ENCODE measurements at places on chromosomes 13 and 19. TPM values are rescaled to one million over a fixed set of nuclear protein-coding genes. Genes with fewer than 3 reads are reported as not detected.

- no peak for DNase-seq
Measured at GRCh38 chr19:17720440-17720839, 1.2 kb downstream of the MAP1S start.

GRCh38 chr13:46759846-46760245 is 37.1 kb downstream of the ESD start:
- no peak for DNase-seq

GRCh38 chr13:110503037-110503901 is 58.3 kb downstream of the RAB20 start:
- DNase-seq = no peak

GRCh38 chr13:80149736-80150135 is 191.2 kb downstream of the SPRY2 start:
- DNase-seq = no peak

GRCh38 chr13:110653271-110653670 is 37.9 kb downstream of the NAXD start:
- no peak for DNase-seq

DNA sequence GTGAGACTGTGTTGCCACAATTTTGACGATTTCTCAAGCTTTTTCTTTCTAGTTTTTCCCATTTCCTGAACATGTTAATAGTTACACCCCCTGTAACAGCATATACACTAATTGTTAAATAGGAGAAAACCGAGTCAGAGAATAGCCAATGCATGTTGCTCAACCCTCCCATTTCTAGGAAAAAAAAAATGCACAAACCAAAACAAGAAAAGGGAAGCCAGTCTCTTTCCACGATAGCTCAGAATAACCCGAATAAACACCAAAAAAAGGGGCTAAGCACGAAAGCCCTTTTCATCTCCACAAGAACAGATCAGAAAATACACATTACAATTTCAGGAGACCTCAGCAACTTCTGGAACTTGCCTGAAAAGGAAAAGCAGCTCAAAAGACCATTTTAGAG is 16.3 kb downstream of the LATS2 start:
- DNase-seq = no peak

DNA sequence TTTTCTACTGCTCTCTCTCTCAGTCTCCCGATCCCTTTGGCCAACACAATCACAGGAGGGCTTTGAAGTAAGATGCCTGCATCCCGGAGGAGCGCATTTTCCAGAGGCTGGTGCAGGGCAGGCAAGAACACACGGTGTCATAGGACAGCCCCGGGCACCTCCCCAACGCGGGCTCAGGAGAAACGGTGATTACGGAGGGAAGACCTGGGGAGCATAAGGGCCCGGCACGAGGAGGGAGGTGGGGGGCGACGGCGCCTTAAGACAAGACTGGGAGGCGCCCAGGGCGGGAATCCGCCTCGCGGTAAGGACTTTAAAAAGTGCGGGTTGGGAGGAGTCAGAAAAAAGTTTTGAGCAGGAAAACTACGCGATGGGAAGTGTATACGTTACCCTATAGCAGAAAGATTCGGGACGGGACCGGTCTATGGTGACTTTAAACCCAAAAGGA is 18.7 kb upstream of the ZNF888 start:
- DNase-seq = peak; percentile 30

- DNase-seq = no peak
Measured at GRCh38 chr13:27005556-27005955, 166.1 kb downstream of the USP12 start.

GRCh38 chr13:101565317-101565716 is 112.8 kb downstream of the ITGBL1 start:
- DNase-seq = no peak

GRCh38 chr13:74131227-74131626 is 3.0 kb downstream of the KLF12 start:
- no peak for DNase-seq

GRCh38 chr19:17686592-17687024 is 1.5 kb downstream of the UNC13A start:
- DNase-seq = peak; percentile 82

DNA sequence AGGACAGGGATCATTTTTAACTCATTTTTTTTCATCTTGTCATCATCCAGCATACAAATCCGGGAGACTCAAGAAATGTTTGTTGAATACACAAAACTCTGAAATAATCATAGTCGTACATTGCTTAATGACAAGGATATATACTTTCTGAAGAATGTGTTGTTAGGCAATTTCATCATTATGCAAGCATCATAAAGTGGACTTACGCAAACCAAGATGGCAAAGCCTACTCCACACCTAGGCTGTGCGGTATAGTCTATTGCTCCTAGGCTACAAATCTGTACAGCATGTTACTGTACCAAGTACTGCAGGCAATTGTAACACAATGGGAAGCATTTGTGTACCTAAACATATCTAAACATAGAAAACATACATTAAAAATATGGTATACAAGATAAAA is 264.1 kb downstream of the TSHZ3 start:
- DNase-seq = no peak

DNA sequence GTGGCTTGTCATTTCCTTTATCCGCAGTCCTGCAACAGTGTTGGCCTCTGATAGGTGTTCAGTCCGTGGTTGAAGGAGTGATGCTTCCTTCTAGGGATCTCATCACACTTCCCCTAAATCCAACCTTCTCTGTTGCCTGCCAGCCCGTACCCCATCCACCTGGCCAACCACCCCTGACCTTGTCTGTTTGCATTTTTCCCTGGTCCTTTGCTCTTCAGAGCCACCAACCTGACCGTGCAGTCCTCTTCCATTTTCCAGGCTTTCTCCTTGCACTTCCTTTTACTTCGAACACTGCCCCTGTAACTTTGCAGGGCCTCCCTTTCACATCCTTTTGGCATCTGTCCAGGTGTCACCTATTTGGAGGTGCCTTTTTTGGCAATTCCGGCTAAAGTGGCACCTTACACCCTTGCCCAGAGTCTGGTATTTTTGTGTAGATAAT is 696 bp downstream of the ZNF460 start:
- no peak for DNase-seq

DNA sequence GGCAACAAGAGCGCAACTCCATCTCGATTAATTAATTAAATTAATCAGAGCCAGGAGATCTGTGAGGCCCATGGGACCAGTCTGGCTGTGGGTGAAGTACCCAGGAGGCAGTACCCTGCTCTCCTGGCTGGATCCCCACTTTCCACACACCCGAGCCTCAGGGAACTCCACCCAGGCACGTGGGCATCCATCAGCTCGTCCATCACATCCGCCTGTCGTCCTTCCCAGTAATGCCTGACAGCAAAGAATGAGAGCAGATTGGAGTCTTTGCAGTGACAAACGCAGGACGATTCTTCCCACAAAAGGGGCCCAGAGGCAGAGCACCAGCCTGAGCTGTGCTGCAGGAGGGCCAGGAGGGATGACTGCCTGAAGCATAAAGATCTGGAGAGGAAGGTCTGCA is 35.8 kb downstream of the VSTM2B start:
- no peak for DNase-seq

DNA sequence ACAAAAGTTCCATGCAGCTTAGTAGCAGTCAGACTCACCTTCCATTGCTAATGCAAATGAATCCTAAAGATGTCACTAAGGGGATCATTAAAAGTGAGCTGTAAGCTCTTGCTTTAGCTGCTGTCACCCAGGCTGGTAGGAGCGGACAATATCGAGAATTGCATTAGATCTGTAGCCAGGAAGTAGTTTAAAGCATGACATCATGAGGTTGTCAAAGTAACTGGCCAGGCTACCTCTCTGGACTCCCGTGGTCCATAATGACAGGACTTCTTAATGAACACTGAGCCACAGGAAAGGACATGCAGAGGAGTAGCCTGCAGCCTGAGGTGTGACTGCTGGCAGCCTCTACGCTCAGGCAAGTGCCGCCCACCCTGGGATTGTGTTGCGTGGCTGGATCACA is 522.3 kb upstream of the NBEA start:
- DNase-seq = no peak

Gene UHRF1
- 10.4 TPM for total RNA-seq

Gene PODNL1
- total RNA-seq = 8.9 TPM

Gene CCDC97
- total RNA-seq = 36.7 TPM

Gene ZNF383
- total RNA-seq = 10.1 TPM

Gene PROZ
- not detected for total RNA-seq

Gene LIM2
- not detected for total RNA-seq

Gene KDELR1
- 213 TPM for total RNA-seq

Gene FGF22
- 1.5 TPM for total RNA-seq
